ENCODE measurements at places on chromosomes 11 and 22.

- DNase-seq, result no peak
These were observed 144.1 kb downstream of the MIAT start for GRCh38 chr22:26801449-26801848.

DNA sequence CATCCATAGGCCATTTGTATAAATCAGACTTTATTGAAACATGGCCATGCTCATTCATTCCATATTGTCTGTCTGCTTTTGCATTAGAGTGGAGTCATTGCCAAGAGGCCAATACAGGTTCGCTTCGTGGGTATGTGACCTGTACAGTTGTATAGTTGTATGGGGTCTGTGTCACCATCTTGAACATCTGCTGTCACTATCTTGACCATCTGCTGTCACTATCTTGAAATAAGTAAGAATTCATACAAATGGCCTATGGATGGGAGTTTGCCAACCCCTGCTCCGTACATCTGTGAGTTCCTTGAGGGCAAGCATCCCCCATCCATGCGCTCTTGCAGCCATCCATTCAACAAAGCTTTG, 44.4 kb upstream of the ANO1 start:
- DNase-seq, result no peak

GRCh38 chr22:39243439-39244135, 1.2 kb downstream of the PDGFB start:
- peak; percentile 5 for DNase-seq

DNA sequence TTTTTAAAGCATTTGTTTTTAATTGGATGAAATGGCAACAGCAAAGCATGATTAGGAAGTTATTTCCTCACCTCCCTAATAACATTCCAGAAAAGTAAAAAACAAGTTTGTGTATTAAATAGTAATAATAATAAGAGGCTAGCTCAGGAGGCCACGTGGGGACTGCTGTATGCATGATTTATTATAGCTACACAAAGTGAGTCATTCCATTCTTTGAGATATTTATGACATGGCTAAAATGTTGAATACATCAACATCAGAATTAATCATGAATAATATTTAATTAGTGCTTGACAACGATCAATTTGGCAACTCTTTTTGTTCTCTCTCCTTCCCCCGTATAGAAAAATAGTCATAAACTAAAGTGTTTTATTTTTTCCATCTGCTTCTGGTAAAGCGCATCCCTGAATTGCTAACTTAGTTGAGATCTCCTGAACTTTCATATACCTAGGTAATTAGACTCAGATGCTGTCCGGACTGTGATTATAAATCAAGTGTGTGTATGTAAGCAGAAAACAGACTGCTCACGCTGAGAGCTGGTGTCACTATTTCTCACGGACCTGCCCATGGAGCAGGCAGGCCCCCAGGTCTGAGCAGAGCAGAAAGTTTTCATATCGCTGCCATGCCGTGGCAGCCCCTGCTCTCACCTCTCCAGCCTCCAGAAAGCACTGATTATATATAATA, 125.7 kb downstream of the WT1 start:
- DNase-seq, result peak; percentile 39

DNA sequence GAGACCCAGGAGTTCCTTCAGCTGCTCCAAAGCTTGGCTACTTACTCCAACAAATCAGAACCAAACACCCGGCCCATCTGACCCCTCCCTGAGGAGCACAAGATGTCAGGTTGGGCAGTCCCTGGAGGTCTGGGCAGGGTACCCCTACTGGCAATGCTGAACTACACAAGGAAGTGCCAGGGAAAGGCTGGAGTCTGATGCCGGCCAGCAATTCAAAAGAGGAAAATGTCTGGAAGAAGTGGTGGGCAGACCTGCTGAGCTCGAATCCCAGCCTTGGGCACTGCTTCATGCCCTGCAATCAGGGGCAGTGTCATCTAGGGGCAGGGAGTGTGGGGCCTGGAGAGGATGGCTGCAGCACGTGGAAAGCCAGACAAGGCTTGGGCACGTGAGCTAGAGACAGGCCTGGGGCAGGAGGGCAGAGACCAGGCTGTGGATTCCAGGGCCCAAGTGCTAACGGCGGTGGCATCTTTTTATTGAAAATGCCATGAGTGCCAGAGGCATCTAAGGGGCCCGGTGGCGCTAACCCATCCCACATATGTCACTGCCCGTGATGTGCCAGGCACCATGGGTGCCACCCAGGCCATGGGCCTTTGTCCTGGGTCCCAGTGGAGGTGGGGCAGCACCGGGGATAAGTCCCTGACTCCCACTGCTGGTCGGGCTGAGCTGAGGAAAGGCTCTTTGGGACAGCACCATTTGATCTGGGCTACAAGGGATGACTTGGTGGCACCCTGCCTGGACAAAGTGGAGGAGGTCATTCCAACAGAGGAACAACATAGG, 97.9 kb upstream of the PITPNB start:
- DNase-seq, result no peak

- DNase-seq, result no peak
These were observed 1.6 kb upstream of the MCAM start for GRCh38 chr11:119318240-119319135.

DNA sequence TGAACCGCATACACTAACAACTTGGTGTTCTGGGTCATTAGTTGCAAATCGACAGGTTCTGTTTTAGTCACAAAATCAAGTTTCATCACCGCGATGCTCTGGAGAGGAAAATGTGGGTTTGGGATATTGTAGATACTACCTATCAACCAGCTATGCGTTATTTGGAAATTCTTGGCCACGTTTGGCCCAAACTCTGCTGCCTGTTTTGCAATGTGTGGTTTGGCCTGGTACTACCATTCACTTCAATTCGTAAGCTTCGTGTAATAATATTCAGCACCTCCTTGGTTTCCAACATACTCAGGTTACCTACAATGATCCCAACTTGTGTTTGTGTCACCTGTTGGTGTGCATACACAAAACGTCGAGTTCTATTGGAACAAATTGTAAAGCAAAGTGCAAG, 16.2 kb upstream of the ACER3 start:
- DNase-seq, result no peak

GRCh38 chr11:68014157-68014946, 4.2 kb downstream of the ALDH3B1 start:
- DNase-seq, result no peak

DNA sequence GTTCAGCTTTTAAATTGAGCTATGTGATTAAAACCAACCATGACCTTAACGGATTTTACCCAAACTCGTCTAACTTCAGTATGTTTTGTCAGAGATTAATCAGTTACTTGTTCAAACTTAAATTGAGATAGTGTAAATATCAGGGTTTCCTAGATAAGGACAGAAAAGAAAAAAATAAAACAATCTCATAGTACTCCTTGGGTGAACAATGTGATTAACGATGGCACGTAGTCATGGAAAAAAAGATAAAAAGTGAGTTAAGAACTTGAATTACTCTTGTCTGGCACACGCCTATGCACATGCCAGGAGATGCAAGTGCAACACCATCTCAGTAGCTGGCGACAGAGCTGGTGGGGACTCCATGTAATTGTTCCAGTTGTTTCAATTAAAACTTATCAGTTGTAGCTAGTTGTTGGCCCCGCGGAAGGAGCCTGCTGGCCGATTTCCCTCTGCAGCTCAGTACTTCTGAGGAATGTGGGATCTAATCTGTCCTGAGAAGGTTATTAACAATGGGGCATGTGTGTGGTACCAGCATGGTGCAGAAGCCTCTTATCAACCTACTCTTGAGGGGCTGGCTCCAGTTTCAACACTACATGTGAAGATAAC, 3.0 kb downstream of the RASSF10 start:
- DNase-seq, result no peak

GRCh38 chr11:60168306-60168705, 14.6 kb downstream of the MS4A6A start:
- no peak for DNase-seq

DNA sequence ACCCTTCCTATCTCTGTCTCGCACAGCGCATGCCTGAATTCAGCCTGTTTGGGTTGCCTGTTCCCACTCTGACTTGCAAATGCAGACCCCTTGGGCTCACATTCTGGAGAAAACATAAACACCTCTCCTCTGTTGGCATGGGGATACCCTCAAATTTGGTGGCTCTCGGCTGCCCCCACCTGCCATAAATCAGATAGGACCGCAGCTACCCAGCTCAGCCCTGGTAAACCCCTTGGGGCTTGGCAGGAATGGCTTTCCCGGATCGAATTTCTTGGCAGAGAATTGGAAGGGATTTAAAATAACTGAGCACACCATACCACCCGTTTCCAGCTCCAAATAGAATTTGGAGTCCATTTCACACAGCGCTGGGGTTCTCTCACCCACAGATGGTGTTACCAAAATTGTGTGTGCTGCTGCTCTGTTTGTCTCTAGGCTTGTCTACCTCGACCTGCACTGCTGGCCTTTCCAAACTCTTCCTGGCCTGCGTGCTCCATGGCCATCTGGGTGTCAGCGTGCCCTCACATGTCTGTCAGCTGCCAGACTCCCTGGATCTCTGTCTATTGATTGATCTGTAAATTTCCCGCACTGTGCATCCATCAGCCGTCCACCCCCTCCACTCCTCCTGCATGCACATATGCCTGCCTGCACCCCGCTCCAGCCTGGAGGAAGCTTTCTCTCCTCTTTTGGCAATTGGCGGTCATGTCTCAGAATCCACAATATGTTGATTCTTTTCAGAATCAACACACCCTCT, 134.0 kb downstream of the NTM start:
- peak; percentile 91 for DNase-seq

DNA sequence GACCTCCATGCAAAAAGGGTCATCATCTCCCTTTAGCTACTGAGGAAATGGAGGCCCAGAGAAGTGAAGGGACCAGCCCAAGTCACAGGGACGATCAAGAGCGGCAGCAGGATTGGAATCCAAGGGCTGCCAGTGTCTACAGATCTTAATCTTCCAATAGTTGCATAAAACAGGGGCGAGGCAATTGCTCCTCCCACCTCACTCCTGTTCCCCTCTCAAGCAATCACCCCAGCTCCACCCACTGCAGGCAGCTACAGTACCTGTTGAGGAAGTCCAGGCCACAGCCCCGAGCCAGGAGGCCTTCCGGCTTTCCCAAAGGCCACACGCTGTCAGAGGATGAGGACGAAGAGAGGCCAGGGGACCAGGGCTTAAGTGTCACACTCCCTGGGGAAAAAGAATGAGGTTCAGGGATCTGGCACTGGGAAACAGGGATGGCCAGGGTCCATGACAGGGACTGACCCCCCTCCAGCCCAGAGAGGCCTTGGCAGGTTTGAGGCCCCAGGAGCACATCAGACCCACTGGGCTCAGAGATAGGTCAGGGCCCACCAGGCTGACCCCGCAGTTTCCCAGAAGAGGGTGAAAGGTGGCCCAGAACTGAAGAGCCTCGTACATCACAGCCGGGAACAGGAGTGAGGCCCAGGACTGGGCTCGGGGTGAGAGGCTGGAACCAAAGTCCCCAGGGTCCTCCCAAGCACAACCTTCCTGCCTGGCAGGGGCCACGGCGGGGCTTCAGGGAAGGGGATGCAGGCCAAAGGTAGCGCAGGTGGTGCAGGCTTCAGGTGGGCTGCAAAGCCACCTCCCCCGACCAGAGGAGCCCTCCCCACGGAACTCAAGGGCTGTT, 16.4 kb upstream of the MFNG start:
- no peak for DNase-seq

GRCh38 chr22:45511847-45512261, 9.2 kb downstream of the FBLN1 start:
- no peak for DNase-seq

DNA sequence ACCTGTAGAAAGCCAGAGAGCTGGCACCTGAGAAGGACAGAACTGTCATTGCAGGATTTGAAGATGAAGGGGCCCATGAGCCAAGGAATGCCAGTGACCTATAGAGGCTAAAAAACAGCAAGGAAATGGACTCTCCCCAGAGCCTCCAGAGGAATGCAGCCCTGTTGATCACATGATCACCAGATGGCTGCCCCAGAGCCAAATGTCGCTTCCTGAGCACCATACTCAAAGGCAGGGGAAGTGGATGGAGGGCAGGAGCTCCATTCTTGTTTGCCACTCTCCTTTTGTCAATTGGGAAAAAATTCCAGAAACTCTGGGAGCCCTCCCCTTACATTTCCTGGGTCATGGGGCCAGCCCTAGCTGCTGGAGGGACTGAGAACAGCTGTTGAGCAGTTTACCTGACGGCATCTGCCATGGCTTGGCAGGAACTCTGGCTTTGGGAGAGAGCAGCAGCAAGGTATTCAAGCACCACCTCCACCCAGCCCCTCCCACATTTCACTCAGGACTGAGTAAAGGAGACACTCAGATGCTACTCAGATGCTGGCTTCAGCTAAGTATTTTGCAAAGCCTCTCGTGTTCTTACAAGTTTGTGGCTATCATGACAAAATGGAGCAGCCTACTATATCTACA, 46.9 kb downstream of the DKK3 start:
- DNase-seq, result no peak

GRCh38 chr22:29218758-29219408, 13.2 kb downstream of the EMID1 start:
- no peak for DNase-seq

DNA sequence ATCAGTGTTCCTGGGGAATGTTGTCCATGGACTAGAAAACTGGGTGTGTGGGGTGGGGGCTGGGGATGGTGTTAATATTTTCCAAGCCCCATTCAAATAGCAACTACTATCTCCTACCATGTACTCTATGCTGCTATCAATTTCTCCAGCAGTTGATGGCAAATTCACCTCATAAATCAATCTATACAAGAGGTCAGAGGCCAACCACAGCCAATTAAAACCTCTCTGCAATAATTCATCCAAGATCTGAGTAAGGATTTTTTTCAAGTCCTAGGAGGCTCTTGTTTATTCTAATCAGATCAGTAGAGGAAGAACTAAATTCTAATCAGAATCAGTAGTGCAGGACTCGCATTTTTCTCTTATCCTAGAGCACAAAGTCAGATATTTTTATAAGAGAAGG, 73.4 kb upstream of the WT1 start:
- no peak for DNase-seq

GRCh38 chr22:50581031-50581949, 1.4 kb downstream of the CHKB start:
- DNase-seq, result no peak
